ENCODE measurements at places on chromosomes 4 and X.

- DNase-seq = no peak
Measured at GRCh38 chr4:130147641-130148040, 1051.7 kb downstream of the C4orf33 start.

- no peak for DNase-seq
Measured at GRCh38 chr4:154490583-154491340, 837 bp downstream of the DCHS2 start.

GRCh38 chr4:150130933-150131332 lies 52.7 kb downstream of the DCLK2 start:
- no peak for DNase-seq

- DNase-seq = no peak
Measured at GRCh38 chrX:104621781-104622180, 55.8 kb downstream of the IL1RAPL2 start.

- DNase-seq = no peak
Measured at GRCh38 chr4:100907465-100908454, 389.9 kb upstream of the EMCN start.

All from stimulated activated CD4-positive, alpha-beta T cell treated with anti-CD3 and anti-CD28 coated beads, Interleukin-12 subunit alpha, Interleukin-12 subunit beta, amount 100 ng/mL, for 4 hours (primary cell).